Posterior vena cava (tissue), 2 donors: ENCODE measurements at places on chromosomes 5 and 9.

DNA sequence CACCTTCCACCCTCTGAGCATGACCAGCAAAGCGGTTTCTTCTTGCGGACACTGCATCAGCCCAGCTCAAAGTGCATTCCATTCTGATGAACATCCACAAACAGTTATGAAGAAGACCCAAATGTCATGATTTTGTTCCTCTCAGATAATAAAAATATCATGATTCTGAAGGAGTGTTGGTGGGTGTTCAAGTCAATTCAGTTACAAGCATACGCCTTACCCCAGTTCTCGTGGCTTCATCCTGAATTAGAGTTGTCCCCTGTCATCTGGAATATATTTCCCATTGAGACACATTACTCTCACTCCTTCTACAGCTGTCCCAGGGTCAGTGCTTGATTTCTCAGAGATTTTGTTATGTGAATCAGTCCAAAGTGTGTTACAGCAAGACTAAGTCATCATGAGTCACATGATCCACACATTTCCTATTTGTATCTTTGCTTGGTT is 325.4 kb downstream of the RFX3 start:
- DNase-seq: no peak

DNA sequence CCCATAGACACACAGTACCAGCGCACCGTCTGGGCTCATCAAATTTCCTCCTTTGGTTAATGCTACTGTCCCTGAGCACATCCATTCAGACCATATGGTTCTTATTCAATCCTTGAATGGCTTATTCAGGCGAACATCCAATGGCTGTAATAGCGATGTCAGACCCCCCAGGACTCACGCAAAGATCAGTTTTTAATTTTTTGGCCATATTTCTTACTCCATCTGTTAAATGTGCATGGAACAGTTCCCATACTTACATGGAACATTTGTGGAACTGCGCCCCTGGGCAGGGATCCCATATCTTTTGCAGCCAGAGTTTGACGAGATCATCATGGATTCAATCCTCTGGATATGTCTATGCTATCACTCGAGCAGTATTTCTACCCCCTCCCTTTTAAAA is 213.2 kb downstream of the ADAMTS6 start:
- no peak for DNase-seq

GRCh38 chr5:1096838-1097237 is 15.0 kb downstream of the SLC12A7 start:
- DNase-seq: no peak

GRCh38 chr5:14319102-14319501 is 176.0 kb downstream of the TRIO start:
- no peak for DNase-seq

DNA sequence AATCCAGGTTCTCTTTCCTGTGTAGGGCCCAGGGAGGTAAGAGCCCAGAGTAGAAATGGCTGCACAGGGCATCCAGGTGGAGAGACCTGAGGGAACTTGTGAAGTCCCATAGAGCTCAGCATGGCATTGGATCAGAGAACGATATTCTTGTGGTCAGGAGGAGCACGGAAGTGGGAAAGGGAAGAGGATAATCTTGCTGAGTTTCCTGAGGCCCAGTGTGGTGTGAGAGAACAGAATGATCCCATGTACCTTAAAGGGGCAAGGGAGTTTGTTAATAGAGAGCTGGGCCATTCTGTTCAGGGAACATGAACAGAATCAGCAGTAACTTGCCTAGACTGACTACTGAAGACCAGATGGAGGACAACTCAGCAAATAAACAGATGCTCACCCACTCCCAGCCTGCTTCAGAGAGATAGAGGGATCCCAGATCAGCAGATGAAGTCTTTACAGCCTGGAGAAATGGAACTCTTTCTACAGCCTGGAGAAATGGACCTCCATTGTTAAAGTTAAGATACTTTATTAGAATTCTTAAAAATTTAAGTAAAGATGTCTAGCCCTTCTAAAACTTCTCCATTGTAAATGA is 119.7 kb upstream of the ELL2 start:
- DNase-seq: no peak

DNA sequence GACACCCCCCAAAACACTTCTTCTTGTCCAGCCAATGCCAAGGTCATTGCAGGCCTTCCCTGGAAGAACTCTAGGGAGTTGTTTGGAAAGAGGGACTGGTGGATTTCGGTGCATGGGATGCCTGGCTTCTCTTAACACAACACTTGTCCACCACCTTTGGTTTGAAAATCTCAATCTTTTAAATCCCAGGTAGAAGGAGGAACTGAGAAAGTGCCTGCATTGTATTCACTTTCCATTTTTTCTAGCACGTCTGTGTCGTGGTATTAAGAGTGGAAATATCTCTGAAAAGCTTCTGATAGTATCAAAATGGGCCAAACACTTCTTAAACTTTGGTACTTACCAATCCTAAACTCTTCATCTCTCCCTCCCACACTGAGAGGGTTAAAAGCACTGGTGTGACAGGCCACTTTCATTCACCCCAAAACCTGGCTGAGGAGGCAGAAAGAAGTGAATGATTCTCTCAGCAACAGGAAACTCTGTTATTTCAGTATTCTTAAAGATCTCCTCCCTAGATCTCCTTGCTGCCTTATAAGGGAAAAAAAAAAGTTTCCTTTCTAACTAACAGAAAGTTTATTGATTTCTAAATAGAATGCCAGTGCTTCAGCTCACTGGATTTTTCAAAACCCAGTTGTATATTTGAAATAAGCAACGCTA is 3.9 kb upstream of the NFIB start:
- DNase-seq: no peak

- DNase-seq: no peak
Observed at GRCh38 chr5:11724940-11725339, 179.3 kb downstream of the CTNND2 start.

DNA sequence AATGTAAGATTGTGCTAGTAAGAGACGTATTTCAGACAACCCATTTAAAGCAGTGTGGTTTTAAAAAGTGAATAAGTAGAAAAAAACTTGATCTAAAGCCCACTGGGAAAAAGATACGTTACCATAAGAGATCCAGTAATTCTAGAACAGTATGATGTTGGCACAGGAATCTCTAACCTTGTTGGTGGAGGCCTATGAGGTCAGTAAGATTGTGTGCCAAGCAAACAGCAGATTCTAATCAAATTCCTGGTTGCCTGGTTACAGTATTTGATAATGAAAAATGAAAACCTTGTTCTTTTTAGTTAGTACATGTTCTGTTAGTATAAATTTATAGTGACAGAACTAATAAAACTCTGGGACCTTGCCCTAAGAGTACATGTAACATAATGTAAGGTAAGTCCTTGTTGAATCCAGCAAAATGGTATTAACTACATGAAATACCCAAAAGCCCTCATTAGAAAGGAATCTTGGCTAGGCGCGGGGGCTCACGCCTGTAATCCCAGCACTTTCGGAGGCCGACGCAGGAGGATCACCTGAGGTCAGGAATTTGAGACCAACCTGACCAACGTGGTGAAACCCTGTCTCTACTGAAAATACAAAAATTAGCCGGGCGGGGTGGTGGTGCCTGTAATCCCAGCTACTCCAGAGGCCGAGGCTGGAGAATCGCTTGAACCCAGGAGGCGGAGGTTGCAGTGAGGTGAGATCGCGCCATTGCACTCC is 33.2 kb upstream of the DMXL1 start:
- DNase-seq: no peak

DNA sequence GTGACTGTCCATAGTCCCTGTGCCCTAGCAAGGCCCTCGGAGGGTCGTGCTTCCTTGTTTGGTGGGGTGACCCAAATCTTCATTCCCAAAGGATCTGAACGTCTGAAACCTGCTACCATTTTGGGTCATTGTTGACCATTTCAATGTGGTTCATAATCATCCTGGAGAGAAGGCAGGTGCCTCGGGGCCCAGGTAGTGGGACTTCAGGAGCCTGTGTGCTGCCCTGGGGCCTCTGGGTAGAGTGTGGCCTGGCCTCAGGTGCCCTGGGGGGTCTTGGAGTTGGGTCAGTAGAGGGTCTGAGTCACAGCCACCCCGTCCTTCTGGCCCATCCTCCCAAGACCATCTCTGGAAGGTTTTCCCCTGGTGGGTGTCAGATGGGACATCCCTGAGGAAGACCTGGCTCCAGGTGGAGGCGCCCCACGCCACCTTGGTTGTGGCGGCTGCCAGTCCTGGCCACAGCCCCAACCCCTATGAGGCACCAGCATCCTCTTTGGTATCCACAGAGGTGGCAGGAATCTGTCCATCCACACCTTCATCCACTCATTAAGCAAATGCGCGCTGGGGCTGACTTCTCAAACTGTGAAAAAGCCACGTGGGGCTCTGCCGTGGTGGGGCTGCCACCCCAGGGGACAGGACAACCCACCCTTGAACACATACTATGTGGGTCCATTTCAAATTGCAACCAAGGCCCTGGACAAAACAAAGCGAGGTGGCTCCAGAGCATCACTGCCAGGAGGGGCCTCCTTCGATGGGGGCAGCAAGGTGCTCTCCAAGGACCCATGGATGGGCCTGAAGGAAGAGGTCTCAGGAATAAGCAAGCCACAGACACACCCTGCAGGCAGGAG is 41.6 kb upstream of the FCN1 start:
- DNase-seq: peak; percentile 45

DNA sequence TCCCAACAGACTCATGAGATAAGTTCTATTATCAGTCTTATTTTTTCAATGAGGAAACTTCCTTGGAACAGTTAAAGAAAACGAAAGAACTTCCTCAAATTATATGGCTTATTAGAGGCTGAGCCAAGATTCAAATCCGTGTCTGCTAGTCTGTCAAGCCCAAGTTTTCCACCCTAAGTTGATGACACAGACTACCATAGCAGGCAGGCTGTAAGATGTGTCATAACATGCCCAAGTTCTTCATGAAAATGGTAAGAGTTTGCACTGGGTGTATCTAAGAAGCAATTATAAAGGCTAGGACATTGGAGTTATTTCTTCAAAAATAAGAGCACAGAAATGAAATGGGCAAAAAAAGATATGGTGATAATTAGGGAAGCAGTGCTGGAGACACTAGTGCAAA is 634.5 kb downstream of the BRINP1 start:
- DNase-seq: no peak

DNA sequence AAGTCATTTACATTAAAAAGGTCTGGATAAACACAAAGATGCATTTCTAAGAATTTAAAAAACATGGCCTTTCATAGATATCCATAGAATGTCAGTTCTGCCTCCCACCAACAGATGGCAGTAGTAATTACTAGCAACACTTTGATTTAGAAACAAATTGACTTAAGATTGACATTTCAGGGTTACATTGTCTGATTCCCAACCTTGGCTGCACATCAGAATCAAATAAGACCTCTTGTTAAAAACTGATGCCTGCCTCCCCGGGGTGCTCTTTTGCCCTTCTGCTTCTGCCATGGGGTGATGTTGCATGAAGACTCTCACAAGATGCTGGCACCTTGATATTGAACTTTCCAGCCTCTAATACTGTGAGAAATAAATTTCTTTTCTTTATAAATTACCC is 146.2 kb upstream of the GPR151 start:
- no peak for DNase-seq

- no peak for DNase-seq
Observed at GRCh38 chr9:99127356-99128132, 22.6 kb downstream of the TGFBR1 start.

- peak; percentile 91 for DNase-seq
Observed at GRCh38 chr9:128420060-128420650, 502 bp upstream of the CERCAM start.

DNA sequence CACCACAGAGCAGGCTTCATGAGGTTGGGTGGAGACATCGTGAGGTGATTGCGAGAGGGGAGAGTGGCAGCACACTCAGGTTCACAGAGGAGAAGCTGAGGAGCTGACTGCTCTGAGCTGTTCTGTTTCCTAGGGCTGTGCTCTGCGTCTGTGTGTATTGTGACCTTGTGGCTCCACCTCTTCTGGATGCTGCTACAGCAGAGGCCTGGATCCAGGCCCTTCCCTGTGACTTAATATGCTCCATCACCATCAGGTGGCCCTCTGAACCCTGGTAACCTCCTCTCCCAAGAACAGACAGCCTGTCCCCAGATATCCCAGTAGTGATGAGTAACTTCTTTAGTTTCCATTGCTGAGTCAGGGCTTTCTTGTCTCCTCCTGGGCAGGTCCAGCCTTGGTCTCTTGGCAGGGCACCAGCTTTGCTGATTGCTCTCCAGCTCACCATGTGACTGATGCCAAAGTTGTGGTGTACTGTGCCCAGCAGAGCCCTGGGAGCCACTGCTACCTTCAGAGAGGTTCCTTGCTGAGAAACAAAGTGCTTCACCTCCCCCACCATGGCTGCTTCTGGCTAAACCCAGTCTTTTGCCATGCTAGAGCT is 212.8 kb upstream of the CHD1 start:
- DNase-seq: no peak

GRCh38 chr5:119316906-119317305 is 38.9 kb upstream of the TNFAIP8 start:
- no peak for DNase-seq

DNA sequence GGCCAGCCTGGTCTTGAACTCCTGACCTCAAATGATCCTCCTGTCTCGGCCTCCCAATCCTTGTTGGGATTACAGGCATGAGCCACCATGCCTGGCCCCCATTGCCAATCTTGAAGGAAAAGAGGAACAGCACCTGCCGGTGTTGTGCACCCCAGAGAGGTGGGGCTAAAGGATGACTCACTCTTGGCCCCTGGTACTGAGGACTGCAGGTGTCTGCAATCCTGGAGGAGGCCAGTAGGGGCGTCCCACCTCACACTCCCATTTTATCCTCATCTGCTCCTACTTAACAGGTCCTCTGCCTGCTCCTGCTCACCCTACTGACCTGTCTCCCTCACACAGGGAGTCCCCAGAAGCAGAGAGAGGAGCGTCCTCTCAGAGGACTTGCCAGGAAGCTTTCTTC is 390.4 kb downstream of the ARHGEF28 start:
- DNase-seq: no peak

DNA sequence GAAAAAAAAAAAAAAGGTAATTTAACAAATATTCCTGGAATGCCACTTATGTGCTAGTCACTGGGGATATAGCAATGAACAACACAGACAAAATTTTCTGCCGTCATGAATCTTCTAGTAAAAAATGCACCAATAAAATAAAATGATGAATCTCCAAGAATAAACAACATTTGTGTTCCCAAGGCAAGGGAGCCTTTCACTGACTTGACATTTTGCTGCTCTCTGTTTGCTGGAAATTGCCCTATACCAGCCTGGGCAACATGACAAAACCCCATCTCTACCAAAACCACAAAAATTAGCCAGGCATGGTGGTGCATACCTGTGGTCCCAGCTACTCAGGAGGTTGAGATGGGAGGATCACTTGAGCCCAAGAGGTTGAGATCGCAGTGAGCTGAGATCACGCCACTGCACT is 64.5 kb upstream of the ERBIN start:
- no peak for DNase-seq

DNA sequence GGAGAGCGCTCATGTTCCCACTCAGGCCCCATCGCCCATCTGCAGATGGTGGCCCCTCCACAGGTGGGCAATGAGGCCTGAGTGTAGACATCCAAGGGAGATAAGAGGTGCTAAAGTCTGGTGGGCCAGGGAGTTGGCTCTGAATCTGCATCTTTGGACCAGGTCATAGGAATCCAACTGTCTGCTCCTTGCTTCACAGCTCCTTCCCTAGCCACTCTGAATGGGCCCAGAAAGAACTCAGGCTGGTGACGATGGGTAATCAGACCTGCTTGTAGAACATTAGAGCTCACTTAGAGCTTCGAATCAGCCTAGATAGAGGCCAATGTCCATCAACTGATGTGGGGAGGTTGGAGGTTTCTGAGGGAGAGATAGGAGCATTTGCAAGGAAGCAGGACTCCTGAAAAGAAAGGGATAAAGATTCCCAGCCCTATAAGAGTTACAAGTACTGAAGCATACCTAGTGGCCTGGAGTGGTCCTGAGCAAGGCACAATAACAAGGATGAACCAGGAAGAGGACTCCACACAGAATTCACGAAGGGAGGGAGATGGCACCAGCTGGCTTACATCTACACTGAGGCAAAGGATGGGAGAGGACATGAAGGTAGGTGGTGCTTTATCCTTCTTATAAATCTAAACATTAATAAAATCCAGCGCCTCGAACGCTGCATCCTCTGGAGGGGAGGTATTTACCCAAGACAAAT is 132.8 kb upstream of the ALDH1B1 start:
- DNase-seq: no peak
